ENCODE measurements at places on chromosomes 16 and 17.
A peak's percentile ranks its signal among the peaks of the same experiment; 100 is the strongest.

- DNase-seq, result peak; percentile 84
These were observed 772 bp upstream of the CHCT1 start for GRCh38 chr17:60421273-60422161.

- DNase-seq, result no peak
These were observed 137.9 kb upstream of the GSE1 start for GRCh38 chr16:85475233-85475632.

DNA sequence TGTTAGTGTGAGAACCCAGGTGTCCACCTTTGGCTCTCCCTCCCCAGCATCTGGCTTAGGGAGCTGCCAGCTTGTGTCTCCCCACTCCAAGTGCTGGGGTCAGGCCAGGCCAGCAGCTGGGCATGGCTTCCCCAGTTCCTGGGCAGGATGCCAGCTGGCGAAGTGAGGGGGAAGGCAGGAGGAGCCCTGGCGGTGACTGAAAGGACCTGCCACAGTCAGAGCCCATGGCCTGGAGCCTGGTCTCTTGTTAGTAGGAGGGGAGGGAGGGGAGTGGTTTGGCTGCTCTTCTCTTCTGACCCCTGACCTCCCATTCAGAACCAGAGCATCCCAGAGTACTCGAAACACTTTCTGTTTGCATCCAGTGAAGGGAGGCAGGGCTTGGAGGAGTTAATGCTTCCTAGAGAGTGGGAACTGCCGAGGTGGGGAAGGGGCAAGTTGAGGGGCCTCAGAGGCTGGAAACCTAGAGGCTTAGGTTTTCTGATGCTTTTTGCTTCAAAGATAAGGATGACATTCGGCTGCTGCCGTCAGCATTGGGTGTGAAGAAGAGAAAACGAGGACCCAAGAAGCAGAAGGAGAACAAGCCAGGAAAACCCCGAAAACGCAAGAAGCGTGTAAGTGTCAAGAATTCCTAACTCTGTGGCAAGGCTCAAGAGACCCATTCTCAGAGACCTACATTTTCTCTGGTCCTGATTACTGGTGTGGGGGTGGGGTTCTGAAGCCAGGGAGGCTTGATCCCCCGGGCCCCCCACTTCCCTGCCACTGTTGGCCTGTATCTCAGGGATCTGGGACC, 772 bp downstream of the CHD3 start:
- DNase-seq, result peak; percentile 36

DNA sequence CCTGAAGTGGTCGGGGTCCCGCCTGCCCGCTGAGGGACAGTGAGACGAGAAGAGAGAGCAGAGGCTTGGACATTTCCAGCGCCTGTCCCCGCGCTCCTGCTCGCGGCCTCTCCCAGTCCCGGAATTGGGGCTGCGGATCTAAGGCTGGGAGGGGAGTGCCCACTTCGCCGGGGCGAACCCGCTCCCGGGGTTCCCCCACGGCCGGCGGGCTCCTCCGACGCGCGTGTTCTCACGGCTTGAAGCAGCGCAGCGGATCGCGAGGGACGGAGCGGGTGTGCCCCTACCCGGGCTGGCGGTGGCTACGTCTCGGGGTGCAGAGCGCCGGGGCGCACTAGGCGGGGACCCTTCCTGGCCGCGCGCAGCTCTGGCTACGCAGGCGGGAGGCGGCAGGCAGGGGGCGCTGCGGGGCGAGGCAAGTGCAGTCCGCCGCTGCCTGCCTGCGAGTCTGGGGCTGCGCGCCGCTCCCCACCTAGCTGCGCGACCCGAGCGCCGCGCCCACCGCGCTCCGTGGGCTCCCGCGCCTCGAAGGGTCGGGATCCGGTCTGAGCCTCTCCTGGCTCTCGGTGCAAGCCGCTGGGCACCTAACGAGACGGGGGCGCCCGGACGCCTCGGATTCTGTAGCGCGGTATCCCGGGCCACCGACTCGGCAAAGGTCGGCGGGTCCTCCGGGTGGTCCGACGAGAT, 1.2 kb downstream of the NGFR start:
- peak; percentile 90 for DNase-seq

DNA sequence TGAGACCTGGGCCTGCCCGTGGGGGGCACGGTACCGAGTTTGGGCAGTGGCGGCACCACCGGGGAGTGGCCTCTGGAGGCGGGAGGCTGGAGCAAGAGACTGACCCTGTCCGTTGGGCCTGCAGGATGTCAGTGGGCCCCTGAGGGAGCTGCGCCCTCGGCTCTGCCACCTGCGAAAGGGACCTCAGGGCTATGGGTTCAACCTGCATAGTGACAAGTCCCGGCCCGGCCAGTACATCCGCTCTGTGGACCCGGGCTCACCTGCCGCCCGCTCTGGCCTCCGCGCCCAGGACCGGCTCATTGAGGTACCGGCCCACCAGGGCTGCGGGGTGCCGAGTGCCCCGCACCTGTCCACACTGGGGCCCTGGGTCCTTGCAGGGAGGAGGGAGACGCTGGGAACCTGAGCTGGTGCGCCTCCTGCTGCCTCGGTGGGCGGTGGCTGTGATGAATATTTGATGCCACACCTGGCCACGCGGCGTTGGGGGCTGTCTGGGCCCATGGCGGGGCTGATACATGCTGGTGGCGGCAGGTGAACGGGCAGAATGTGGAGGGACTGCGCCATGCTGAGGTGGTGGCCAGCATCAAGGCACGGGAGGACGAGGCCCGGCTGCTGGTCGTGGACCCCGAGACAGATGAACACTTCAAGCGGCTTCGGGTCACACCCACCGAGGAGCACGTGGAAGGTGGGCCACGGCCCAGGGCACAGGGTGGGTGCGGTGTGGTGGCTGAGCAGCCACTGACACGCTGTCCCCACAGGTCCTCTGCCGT, 9.7 kb downstream of the NHERF2 start:
- DNase-seq, result no peak

DNA sequence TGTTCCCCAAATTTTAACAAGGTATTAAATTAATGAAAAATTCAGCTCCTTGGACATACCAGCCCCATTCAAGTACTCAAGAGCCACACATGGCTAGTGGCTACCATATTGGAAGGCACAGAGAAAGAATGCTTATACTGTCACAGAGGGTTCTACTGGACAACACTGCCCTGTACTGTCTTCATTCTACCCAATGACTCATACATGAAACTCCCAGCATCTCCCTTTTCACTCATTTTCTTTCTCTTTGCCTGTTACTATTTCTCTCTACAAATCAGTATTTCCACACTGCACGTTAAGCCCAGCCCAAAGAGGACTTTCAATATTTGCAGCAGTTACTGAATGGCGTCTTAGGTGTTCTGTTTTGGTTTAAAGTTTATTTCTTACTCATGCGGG, 72.1 kb upstream of the RCVRN start:
- DNase-seq, result no peak

- no peak for DNase-seq
These were observed 19.7 kb downstream of the MAP2K6 start for GRCh38 chr17:69434164-69434579.

GRCh38 chr17:73133911-73134649, 30.7 kb upstream of the SSTR2 start:
- no peak for DNase-seq

Measured in activated naive CD4-positive, alpha-beta T cell treated with anti-CD3 and anti-CD28 coated beads, Interleukin-2, amount 50 U/mL, for 16 hours (primary cell).